ENCODE measurements at places on chromosomes 5 and 9.

DNA sequence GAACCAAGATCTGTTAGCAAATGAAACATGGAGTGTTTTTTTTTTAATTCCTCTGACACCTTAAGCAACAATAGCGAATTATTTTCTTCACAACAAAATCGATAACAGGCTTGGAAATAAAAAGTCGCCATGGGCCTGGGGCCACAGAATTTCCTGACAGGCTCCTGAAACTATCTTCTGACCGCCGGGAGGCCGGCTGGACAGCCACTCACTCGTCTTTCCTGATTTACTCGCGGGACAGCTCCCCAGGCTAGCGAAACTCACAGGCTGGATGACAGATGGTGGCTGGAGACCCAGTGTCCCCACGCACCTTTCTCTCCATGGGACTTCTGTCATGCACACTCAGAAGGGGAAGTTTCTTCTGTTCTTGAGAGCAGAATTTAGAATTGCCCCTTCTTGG, 143.3 kb upstream of the IRX2 start:
- DNase-seq: no peak

DNA sequence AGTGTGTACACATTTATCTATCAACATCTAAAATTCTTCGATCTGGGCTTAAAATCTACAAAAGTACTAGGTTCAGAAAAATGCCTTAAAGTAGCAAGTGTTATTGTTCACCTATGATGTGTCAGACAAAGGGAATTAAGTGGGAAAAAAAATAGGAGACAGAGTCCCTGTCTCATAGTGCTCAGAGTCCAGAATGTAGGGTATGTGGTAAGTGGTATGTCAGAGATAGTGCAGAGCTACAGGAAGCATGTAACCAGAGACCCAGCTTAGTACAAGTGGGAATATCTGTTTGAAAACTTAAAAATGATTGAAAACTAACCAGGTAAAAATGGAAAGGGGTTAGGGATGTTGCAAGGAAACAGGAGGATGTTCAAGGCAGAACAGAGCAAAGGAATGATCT, 482.8 kb downstream of the ELAVL2 start:
- DNase-seq: no peak

DNA sequence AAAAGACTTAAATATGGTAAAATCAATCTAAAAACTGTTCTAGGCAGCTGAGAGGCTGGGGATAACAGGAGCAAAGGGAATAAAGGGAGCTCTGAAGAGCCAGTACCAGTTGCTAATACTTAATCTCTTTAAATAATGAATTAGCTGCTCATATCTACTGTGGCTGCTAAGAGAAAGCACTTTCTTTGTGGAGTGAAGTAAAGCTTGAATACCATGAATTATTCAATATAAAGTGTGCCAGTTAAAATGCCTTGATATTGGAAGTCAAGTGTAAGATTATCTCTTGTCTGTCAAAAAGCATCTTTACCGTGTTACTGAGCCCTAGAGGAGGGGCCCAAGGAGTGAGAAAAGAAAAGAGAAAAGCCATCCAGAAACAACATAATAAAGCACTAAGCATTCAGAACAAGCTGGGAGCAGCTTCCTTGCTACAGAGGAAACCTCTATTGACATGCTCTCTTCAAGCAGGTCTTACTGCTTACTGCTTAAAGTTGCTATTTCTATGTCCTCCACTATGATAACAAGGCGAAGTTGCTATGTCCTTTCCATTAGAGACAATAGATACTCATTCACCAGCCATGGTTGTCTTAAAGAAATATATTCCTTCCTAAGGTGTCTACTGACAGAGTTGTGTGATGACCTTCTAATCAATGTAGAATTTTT, 297.4 kb downstream of the CETN3 start:
- no peak for DNase-seq

DNA sequence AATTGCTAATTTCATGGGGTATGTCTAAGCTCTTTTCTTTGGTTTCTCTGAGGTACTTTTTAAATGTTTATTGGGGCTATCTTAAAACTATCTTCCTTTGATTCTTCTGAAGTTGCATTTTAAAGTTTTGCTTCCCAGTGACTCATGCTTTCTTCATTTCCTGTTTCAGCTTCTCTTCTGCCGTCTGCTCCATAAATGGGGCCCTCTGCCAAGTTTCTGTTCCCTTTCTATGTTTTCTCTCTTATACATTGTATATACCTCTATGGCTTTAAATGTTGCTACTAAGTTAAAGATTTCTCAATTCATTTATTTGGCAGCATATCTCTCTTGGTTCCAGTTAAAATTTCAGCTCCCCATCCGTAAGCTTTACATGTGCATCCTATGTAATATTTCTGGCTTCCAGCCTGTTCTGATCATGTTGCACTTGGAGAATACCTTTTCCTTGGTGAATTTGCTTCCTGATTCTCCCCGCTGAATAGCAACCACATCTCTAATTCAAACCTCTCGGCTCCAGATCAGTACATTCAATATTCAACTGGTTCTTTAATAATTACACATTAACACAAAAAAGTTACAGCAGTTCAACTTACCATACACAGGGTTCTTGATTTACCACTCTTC, 125.3 kb downstream of the ST8SIA4 start:
- no peak for DNase-seq

GRCh38 chr5:169263591-169263990, 37.3 kb downstream of the SLIT3 start:
- DNase-seq: no peak

DNA sequence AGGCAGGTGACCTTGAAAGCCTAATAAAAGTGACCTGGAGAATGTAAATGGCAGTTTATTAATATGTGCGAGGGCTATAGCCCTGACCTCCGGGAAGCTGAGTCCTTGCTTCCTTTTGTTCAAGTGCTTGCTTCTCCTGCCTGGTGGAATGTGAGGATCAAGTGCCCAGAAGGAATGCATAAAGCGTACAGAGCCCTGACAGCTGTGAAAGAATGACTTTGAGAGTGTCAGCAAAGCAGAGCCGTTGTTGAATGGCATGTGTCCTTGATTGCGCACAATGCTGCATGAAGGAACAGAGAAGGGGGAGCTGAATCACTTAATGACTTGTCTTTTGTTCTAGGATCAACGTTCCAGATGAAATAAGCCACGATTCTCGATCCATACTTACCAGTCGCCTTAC, 133.0 kb downstream of the SLF1 start:
- DNase-seq: no peak

DNA sequence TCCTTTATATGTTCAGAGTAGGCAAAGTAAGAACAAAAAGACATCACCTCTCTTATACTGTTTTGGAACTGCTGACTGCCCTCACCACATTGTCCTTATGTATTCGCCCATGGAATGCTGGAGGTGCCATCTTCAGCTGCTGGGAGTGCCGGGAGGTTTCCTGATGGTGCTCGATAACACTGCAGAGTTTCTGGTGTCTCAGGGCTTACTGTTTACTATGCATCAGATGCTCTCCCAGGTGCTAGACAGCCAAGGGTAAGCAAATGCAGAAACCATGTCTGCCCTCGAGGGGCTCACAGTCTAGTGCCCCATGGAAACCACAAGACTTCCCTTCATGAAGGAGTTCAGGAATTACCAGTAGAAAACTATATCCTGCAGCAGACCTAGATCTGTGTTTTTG, 70.1 kb upstream of the SMIM23 start:
- no peak for DNase-seq

- DNase-seq: no peak
Measured at GRCh38 chr5:157159209-157159751, 6.8 kb downstream of the GARIN3 start.

GRCh38 chr9:130191068-130191748, 19.0 kb downstream of the NCS1 start:
- DNase-seq: no peak

- DNase-seq: peak; percentile 63
Measured at GRCh38 chr5:180172447-180173197, 36.4 kb downstream of the RASGEF1C start.

DNA sequence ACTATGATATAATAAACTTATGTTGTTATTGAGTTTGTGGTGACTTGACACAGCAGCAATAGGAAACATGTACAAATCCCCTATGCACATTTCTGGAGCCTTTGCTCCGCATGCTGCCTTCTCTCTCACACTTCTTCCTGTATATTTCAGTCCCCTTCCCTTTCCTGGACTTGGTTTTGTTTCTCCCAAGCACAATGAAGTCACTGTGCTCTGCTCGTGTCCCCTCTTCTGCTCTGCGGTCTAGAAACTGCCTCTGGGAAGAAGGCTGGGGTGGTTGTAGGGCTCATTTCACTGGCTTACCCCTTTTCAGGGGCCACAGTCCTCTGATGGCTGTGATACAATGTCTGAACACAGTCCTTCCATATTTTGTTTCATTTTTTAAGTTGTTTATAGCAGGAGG, 15.7 kb upstream of the FGD3 start:
- DNase-seq: no peak

GRCh38 chr5:59326596-59326995, 566.9 kb downstream of the PDE4D start:
- no peak for DNase-seq

DNA sequence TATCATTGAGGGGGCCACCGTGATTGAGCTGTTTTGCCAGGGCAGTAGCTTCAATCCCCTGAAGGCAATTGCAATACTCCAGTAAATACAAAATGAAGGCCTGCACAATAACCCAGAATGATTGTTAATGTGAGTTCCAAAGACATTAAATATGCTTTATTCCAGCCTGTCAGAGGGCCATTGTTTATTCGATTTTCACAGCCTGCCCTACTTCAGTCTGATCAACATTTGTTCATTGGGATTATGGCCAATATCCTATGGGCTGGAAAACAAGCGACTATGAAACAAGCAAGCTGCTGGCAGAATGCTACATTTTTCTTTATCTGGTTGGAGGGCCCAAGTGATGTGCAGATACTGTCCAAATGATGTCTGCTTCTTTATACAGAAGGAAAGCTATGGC, 543.1 kb downstream of the TLE1 start:
- no peak for DNase-seq

- no peak for DNase-seq
Measured at GRCh38 chr9:136086213-136086881, 8.7 kb downstream of the NACC2 start.

DNA sequence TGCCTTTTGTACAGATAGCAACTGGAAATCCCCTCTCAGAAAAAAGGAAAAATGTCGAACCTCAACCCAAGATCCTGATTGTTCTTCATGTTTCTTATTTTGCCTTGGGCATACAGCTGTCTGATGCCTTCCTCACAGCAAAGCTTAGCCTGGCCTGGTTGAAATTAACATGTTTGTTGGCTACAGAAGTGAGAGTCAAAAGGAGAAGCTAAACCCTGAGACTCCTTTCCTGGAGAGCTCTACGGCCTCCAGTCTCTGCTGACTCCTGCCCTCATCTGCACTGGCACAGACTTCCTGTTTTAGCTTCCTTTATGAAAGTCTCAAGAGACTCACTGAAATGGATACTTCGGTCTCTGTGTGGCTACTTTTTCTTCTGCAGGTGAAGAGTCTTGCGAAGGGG, 186.7 kb downstream of the PARP8 start:
- DNase-seq: no peak

GRCh38 chr5:68476854-68477253, 261.3 kb downstream of the PIK3R1 start:
- no peak for DNase-seq

- no peak for DNase-seq
Measured at GRCh38 chr5:160293901-160294561, 18.3 kb downstream of the CCNJL start.

GRCh38 chr5:16596581-16596940, 20.2 kb downstream of the RETREG1 start:
- DNase-seq: no peak

DNA sequence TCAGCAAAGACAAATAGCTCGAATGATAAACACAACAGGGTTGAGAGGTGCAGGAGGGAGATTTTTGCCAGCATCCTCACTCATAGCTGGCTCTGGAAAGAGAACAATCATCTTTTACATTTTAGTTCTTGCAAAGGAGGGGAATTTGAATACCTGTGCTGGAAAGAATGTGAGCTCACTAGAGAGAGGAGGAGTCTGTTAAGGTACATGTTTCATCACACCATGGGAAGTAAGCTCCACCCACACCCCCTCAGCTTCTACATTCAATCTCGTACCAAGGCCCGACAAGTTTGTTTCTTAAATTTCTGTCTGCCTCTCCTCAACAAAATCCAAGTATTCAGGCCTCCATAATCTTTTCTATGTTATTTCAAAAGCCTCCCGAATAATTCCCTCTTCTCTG, 254.6 kb downstream of the BRINP1 start:
- no peak for DNase-seq

GRCh38 chr9:1171546-1171945, 121.4 kb downstream of the DMRT2 start:
- DNase-seq: no peak

DNA sequence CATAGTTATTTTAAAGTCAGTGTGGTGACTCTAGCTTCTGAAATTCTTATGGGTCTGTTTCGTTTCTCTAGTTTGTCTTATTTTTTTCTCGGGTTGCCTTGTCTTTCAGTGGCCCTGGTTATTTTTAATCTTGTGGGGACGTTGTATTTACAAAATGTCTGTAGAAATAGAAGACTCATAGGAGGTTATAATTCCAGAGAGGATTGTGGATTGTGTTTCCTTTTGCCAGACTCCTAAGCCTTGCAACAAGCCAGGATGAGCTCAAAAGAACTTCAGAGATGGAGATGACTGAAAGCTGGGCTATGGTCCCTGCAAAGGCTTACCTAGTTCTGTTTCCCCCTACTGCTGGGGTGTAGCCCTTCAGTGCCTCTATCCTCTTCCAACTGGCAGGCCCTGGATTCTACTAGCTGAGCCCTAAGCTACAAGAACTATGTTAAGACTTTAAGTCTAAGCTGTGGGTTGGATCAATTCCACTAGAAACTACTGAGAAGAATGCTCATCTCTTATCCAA, 32.2 kb upstream of the LECT2 start:
- no peak for DNase-seq

GRCh38 chr9:96087669-96088299, 212.3 kb downstream of the ERCC6L2 start:
- DNase-seq: no peak

- no peak for DNase-seq
Measured at GRCh38 chr9:84394036-84394435, 53.5 kb upstream of the SLC28A3 start.

All from ovary (tissue), 10 donors.